Transverse colon (tissue), 4 donors: ENCODE measurements at places on chromosomes 12 and 14. TPM values are rescaled to one million over a fixed set of nuclear protein-coding genes. Genes with fewer than 3 reads are reported as not detected.

INSM2 gene
- not detected for total RNA-seq

IL26 gene
- not detected for total RNA-seq

GYS2 gene
- not detected for total RNA-seq

- no peak for DNase-seq
- H3K4me3 ChIP-seq: no peak overlapping the region
- no peak overlapping the region for H3K27ac ChIP-seq
- no peaks in the 10 kb centered on the region for H3K36me3 ChIP-seq
- H3K27me3 ChIP-seq: no peaks in the 10 kb centered on the region
- H3K4me1 ChIP-seq: no peaks in the 10 kb centered on the region
Observed at GRCh38 chr14:71533800-71534199, 398.4 kb upstream of the RGS6 start.

- no peak overlapping the region for H3K4me3 ChIP-seq
- H3K27ac ChIP-seq: peak overlapping the region; percentile 2
- H3K27me3 ChIP-seq: no peaks in the 10 kb centered on the region
- peak; percentile 59 for DNase-seq
Observed at GRCh38 chr14:75301666-75302325, 23.2 kb downstream of the FOS start.

GRCh38 chr14:71931492-71932228 lies 569 bp upstream of the RGS6 start:
- H3K4me3 ChIP-seq: no peak overlapping the region
- DNase-seq: no peak
- peaks cover 14% of the 10 kb centered on the region for H3K4me1 ChIP-seq
- no peaks in the 10 kb centered on the region for H3K36me3 ChIP-seq

- H3K4me3 ChIP-seq: no peak overlapping the region
- H3K27me3 ChIP-seq: no peaks in the 10 kb centered on the region
- no peak overlapping the region for H3K27ac ChIP-seq
Observed at GRCh38 chr12:121366063-121366459, 13.8 kb upstream of the ANAPC5 start.

DNA sequence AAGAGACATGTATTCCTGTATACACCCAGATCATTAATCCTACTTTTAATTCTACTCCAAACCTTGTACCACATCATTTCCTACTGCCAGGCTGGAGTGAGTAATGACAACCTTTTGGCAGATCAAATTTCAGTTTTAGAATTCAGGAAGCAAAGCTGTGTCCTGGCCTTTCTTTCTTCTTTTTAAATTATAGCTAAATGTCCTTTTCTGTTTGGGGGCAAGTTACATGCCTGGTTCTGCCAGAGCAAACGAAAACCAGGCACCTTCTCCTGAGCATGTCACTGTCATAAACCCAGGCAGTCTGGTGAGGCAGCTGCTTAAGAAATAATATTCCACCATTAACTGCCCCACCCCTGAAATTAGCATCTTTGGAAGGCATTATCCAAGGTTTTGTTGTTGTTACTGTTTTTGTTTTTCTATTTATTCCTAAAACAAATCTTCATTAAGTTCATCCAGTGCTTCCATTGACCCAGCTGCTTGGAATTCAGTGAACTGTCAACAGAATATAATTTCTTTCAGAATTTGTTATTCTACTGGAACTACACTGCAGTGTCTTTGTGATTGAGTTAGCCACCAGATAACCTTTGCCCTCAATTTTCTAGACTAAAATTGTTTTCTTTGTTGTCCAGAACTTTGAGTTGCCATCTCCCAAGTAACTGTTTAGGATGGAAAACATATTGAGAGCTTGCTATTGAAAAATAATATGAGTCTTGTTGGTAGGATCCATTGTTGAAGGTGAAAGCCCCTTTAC lies 33.2 kb downstream of the SAMD4A start:
- DNase-seq: no peak
- no peaks in the 10 kb centered on the region for H3K36me3 ChIP-seq
- peak overlapping the region; percentile 5 for H3K27ac ChIP-seq
- no peak overlapping the region for H3K4me3 ChIP-seq
- H3K27me3 ChIP-seq: no peaks in the 10 kb centered on the region

DNA sequence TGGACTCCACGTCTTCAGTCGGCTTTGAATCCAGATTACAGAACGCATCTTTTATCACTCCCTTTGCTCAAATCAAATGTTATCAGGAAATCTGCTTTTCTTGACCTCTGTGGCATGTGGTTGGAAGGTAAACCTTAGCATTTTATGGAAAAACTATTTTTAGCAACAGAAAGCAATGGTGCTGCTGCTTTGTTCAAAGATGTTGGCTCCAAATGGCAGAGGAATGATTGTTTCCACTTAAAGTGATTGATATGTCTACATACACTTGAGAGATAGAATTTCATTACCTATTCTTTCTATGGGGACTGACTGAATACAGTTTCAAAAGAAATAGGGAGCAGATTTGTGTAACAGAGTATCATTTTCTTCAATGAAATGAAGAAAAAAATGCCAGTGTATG lies 761.2 kb downstream of the NOVA1 start:
- DNase-seq: no peak
- no peaks in the 10 kb centered on the region for H3K4me1 ChIP-seq
- H3K36me3 ChIP-seq: no peaks in the 10 kb centered on the region

- H3K36me3 ChIP-seq: no peaks in the 10 kb centered on the region
- no peaks in the 10 kb centered on the region for H3K27me3 ChIP-seq
- H3K4me1 ChIP-seq: no peaks in the 10 kb centered on the region
- no peak overlapping the region for H3K4me3 ChIP-seq
- H3K27ac ChIP-seq: peak overlapping the region; percentile 64
Observed at GRCh38 chr14:54348001-54348611, 48.7 kb upstream of the CDKN3 start.
